ENCODE measurements at places on chromosomes 5 and 9.

- DNase-seq = no peak
These were observed 47.7 kb downstream of the SRFBP1 start for GRCh38 chr5:122009436-122009835.

DNA sequence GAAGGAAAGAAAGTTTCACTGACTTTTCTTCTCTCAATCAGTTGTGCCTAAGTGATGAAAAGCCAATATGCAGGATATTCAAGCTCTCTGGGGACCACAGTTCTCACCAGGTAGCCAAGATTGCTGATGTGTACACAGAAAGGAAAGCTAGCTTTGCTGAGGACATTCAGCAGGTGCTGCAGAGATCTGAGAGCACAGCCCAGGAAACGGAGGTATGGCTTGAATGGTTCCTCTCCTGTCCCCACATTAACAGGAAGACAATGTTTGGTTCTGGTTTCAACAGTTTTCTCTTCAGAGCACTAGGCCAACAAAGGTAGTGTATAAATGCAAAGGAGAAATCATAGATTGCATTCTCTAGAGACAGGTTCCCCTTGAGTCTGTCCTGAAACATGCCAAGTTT, 69.6 kb downstream of the PTPDC1 start:
- no peak for DNase-seq

- DNase-seq = no peak
These were observed 121.0 kb upstream of the TLX3 start for GRCh38 chr5:171188016-171188415.

DNA sequence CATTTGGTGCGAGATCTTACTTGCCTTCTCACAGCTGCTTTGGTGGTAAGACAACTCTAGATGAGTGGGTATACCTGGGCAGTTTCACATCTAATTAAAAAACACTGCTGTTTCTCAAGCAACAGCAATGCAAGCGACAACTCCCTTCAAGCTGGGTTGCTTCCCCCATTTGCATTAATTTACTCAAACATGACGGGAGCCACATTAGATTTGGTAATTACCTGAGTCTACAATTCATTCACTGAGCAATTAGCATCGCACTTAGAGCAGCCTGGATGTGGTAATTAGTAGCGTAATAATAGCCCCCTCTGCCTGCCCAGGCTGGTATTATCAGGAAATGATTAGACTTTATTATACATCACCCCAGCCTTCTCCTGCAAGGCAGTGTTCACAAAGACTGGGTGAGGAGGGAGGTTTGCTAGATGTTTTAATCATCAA, 73.4 kb downstream of the FBXO38 start:
- DNase-seq = no peak

DNA sequence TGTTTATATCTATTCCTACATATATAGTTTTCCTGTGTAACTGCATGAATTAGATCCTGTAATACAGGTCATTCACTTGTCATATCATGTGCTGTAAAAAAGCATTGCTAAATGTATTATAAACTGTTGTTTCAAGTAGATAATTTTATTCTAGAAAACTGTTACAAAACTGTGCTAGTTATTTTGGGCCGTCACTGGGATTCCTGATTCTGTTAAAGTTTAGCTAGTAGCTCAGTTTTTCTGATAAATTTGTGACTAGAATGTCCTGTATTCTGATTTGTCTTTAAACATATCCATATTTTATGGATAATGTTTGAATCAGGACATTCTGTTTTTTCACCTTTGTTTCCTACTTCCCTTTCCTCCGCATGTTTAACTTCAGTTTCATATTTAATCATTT, 5.4 kb downstream of the SLF1 start:
- no peak for DNase-seq

DNA sequence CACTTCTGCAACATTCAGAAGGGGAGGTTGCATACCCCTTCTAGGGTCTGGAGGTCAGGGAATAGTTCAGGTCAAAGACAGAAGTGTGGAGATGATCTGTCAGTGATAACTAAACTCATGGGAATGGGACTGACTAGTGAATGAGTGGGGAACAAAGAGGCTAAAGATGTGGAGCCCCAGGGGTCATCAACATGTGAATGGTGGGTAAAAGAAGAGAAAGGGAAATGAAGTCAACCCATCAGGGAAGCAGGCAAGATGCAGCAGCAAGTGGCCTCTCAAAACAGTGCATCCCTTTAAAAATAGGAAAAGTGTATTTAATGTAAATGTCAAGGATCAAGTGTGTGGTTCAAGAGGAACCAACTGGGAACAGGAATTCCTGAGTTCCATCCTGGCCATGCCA, 69.9 kb downstream of the PLPPR1 start:
- DNase-seq = no peak

GRCh38 chr5:142819825-142820224, 49.6 kb downstream of the ARHGAP26 start:
- DNase-seq = no peak

DNA sequence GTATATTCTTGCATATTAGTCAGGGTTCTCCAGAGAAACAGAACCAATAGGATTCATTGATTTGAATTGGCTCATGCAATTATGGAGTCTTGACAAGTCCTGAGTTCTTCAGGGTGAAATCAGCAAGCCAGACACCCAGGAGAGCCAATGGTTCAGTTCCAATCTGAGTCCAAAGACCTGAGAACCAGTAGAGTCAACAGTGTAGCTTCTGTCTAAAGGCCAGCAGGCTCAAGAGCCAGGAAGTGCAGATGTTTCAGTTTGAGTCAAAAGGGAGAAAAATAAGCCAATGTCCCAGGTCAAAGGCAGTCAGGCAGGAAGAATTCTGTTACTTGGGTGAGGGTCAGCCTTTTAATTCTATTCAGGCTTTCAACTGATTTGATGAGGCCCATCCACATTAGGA, 37.8 kb upstream of the ANKRD34B start:
- no peak for DNase-seq

DNA sequence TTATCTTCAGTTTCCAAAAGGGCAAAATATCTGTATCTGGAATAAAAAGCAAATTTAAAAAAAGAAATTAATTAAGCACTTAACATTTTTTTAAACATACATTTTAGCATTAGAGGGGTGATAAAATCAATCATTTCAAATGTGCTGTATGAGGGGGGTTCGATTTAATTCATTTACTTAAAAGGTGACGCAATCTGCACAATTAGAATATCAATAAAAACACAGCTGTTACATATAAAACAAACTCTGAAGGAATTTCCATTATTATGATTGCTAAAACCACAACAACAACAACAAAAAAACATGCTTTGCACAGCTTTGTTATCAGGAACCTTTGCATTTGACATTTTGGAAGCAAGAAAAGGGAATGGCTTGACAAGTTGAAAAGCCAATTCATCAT, 71.6 kb upstream of the C6 start:
- no peak for DNase-seq

DNA sequence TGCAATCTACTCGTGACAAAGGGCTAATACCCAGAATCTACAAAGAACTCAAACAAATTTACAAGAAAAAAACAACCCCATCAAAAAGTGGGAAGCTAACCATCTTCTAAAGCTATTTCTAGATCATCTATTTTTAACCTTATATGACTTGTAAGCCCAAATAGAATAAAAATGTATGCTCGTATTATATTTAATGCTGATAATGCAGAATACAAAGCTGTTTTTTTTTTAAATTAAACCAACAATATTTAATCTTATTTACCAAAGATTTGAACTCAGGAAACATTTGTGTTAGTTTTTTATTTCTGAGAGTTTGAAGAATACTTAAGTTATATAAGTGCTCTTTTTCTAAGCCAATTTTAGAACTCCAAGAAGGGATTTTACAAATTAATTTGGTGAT, 652.1 kb downstream of the LRRC70 start:
- DNase-seq = no peak

DNA sequence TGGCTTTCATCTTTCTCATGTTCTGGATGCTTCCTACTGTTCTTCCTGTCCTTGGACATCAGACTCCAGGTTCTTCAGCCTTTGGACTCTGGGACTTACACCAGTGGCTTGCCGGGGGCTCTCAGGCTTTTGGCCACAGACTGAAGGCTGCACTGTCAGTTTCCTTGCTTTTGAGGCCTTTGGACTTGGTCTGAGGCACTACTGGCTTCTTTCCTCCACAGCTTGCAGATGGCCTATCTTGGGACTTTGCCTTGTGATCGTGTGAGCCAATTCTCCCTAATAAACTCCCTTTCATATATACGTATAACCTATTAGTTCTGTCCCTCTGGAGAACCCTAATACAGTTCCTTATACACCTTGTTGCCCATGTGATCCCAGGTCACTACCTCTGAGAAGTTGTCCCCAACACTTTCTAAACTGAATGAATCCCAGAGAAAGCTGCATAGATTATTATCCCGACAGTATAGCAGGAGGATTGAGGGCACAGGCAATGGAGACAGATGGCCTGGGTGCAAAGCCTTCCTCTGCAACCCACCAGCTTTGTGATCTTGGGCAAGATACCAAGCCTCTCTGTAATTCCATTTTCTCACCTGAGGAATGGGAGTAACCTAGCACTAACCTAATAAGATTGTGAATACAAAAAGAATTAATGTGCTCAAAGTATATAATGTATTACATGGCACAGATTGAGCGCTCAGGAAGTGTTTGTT, 449.6 kb upstream of the BRINP1 start:
- DNase-seq = no peak

GRCh38 chr5:14534773-14535172, 46.8 kb upstream of the OTULINL start:
- no peak for DNase-seq

DNA sequence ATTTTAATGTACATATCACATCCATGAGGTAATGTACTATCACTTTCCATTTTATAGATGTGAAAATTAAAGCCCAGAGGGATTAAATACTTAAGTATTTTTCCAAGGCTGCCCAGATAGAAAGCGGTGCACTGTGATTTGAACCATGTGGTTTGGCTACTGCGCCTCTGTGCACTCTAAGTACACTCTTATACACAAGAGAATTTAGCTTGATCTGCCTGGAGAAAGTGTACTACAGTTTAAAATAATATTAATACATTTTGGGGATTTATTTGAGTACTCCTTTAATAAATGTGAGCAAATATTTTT, 360.4 kb upstream of the ACTBL2 start:
- DNase-seq = no peak

GRCh38 chr9:97059626-97060025, 20.7 kb upstream of the CTSV start:
- no peak for DNase-seq

DNA sequence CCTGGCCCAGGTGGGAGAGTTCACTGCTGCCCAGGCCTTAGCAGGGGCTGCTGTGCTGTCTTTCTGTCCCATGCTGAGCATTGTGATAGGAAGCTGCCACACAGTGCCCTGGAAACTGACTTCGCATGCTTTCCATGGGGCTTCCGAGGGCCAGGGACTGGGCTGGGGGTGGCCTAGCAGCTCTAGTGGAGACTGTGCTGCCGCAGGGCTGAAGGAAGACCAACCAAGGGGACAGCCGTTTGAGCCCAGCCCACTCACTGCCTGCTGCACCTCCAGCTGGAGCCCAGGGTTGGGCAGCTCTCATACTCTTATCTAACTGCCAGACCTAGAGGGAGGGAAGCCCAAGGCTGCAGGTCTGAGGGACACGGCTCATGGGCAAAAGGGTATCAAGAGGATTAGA, 79.2 kb downstream of the RGS3 start:
- no peak for DNase-seq

- DNase-seq = peak; percentile 39
These were observed 7.0 kb upstream of the IL12B start for GRCh38 chr5:159337016-159337955.

DNA sequence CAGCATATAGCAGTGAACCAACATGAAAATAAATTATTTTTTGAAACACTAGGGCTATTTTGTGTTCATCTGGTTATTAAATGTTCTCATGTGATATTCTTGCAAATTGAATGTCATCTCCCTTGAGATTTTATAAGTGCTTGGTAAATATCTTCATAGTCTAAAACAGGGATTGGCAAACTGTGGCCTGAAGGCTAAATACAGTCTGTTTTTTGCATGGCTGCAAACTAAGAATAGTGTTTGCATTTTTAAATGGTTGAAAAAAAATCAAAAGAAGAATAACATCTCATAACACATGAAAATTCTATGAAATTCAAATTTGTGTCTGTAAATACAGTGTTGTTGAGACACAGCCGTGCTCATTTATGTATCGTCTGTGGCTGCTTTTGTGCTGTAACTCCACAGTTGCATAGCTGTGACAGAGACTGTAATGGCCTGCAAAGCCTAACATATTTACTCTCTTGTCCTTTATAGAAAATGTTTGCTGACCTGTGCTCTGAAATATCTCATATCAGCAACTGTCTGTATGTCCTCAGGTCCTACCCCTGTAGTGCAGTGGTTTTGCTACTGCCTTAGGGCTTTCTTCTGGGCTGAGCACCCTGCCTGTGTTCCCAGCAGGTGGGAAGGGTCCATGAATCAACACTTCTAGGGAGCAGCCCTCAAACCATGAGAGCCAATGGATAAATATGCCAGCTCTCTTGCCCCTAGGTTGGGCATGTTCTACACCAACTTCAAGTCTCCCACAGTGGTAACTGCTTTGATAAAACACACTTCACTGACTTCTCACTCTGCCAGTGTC, 41.7 kb upstream of the ARRDC3 start:
- DNase-seq = no peak

DNA sequence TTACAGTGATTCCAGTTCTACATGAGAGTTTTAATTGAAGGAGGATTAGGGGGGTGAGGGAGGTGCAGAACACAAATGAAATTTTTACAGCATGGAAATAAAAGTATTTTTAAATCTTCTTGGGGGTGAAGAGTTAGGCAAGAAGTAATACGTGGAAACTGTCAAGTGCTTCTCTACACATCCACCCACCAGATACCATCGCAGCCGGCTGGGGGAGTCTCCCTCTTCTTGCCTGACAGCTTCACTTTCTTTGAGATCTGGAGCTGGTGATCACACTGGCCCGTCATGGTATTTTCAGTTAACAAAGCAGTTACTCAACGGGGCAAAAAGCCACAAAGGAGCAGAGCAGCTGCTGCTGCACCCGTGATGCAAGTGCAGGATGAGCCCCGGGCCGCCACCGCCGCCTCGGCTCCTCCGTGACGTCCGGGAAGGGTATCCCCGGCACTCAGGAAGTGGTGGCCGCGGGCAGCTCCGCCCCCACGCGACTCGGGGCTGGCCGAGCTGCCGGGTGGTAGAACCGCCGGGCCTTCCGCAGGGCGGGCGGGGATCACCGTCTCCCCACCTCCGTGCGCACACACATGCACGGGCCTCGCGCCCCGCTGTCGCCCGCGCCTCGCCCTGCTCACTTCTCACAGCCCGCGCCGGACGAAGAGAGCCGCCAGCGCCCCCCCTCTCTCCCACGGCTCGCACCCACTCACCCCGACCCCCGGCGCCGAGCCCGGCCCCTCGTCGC, 2.4 kb upstream of the NR4A3 start:
- DNase-seq = peak; percentile 82

GRCh38 chr9:88949961-88950340, 41.3 kb upstream of the S1PR3 start:
- no peak for DNase-seq

GRCh38 chr5:153101235-153102180, 389.0 kb upstream of the GRIA1 start:
- DNase-seq = no peak

DNA sequence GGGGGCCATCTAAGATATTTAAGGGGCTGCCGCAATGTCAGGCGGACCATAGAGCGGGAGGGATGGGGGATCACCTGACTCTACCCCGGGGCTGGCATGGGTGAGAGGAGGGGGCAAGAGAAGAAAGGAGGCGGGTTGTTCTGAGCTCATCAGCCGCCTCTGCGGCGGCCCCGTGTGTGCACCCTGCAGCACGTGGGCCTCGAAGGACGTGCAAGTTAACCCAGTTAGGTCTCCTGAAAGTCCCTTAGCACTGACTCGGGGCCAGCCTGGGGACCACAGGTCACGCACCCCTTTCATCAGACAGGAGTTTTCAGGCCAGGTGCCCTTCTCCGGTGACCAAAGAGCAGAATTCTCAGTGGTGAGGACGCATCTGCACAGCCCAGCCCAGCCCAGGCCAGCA, 58.0 kb downstream of the UBE2QL1 start:
- no peak for DNase-seq

- DNase-seq = no peak
These were observed 10.3 kb downstream of the GDF9 start for GRCh38 chr5:132856011-132856410.

Data from stimulated activated CD4-positive, alpha-beta T cell treated with anti-CD3 and anti-CD28 coated beads, Interleukin-4, amount 100 ng/mL, for 4 hours (primary cell).